ENCODE measurements at places on chromosomes 4 and X.

- DNase-seq = no peak
These were observed 184.0 kb upstream of the NEIL3 start for GRCh38 chr4:177125656-177126055.

DNA sequence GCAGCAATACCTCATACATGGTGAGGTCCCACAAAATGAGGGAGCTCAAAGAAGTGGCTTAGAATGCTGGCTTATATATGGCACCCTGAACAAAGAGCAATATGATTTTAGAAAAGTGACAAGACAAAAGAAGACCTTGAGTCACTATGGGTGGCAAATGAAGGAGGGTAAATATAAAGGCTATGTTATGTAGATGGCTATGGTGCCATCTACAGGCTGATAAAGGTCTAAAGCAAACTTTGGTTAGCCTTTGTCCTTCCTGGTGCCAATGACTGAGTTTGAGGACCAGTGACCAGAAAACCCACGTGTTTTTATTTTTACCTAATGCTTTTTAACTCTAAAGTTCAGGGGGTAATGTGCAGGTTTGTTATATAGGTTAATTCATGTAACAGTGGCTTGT is 151.8 kb downstream of the CCNG2 start:
- no peak for DNase-seq

GRCh38 chr4:48785302-48785701 is 5.2 kb upstream of the FRYL start:
- DNase-seq = no peak

DNA sequence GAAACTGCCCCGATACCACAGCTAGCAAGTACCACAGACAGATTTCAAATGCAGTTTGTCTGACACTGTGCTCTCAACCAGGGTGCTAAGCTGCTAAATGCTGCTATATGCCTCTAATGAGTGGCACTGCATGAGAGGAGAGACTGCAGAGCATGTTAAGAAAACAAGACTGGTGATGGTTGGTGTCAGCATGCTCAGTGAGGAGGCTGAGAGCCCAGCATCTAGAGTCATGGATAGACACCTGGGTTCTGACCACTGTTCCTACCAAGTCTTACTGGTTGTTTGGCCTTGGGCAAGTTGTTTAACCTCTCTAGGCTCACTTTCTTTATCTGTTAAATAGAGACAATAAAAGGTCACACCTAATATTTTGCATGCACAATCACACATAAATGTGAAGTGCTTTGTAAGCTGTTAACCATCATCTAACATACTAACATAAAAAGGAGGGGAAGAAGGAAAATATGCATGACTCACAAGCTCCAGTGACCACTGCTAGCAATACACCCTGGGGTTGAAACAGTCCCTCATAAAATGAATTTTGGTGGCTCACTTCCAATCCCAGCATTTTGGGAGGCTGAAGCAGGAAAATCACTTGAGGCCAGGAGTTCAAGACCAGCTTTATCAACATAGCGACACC is 20.7 kb downstream of the HHIP start:
- DNase-seq = no peak

GRCh38 chr4:3044870-3045819 is 29.2 kb downstream of the HTT-AS start:
- DNase-seq = peak; percentile 50

DNA sequence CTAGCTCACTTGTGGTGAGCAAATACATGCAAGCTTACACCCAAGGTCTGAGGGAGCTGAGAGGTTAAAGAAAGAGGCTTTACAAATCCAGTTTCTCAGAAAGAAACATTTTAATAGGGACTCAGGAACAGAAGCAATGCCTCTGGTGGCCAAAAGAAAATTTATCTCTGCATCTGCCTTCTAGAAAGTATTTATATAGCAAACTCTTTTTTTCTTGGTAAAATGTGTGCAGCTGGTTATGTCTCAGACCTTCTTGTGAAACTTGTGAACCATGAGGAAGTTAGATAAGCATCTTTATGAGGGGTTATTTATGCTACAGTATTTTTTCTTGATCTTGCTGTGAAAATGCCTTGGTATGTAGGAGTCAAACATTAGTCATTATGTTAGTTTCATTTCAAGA is 48.5 kb upstream of the CYSLTR1 start:
- DNase-seq = no peak

Measured in stimulated activated naive CD4-positive, alpha-beta T cell treated with Interleukin-2 at 50 U/mL for 16 hours (primary cell).